Activated T-cell treated with anti-CD3 and anti-CD28 coated beads for 1 hour (primary cell): ENCODE measurements at places on chromosomes 11 and 22.

- DNase-seq: no peak
Observed at GRCh38 chr22:20590477-20591294, 83.3 kb downstream of the MED15 start.

DNA sequence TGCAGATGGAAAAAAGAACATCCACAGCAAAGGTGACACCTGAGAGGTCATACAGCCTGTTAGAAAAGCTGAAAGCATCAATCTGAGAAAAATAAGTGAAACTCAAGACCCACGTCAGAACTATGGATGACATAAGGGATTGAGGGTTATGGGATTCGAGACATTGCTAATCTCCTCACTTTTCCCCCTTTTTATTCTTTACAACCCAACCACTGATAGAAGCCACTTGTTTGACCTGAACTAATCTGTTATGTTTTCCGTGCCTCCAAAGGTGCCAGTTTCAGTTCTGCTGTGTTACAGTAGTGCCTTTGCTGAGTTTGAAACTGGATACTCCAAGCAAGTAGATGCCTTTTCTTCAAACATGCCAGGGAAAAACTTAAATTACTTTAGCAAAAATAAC lies 16.9 kb upstream of the SESN3 start:
- no peak for DNase-seq

DNA sequence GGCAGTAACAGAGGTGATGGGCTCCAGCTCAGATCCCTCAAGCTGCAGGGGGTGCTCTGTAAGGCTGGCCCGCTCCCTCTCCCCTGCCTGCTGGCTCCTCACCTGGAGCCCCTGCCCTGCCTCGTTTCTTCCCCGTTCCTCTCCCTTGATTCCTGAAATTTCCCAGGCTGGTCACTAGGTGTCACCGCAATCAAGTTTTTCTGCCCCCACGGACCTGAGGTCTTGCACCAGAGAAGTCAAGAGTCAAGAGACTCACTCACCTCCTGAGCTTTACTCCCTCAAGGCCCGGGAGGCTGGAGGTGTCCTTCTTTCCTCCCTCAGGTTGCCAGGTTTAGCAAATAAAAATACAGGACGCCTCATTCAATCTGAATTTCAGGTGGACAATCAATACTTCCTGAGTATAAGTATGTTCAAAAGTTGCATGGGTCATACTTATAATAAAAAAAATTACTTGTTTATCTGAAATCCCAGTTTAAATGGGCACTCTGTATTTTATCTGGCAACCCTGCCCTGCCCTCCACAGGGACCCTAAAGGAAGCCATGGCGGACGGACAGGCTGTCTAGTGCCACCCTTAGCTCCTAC lies 69.2 kb downstream of the SCUBE1 start:
- no peak for DNase-seq

DNA sequence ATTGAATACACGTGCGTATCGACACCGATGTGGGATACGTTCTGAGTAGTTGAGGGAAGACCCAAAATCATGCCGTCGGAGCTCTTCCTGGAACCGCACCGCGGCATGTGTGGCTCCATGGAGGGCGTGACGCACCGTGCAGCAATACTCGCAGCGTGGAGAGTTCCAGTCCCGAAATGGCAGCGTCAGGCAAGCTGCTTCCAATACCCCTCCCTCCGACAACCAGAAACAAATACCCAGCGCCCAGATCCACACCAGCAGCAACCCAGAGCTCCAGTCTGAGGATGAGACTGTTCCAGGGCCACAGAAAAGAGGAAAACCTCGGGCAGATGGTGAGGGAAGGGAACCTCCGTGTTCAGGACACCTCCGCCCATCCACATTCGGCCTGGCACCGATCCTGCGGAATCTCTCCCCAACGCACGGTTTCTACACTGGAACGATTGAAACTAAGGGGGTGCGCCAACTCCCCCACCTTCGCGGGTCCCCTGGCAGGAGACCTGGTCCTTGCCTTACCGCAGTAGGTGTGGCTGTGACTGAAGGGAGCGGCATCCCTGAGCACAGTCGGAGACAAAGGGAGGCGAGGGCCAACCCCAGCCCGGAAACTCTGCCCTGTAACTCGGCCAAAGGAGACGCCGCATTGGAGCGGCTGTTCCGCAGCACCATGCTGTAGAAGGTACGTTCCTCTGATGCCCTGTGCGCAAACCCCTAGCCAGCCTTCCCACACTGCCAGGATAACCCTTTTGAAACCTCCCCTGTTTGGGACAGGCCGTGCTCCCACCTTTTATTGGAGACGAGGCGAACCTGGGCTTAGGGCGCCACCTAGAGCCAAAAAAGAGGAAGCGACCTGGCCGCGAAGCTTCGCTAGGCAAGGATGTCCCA lies 28.2 kb downstream of the DBX1 start:
- peak; percentile 7 for DNase-seq

DNA sequence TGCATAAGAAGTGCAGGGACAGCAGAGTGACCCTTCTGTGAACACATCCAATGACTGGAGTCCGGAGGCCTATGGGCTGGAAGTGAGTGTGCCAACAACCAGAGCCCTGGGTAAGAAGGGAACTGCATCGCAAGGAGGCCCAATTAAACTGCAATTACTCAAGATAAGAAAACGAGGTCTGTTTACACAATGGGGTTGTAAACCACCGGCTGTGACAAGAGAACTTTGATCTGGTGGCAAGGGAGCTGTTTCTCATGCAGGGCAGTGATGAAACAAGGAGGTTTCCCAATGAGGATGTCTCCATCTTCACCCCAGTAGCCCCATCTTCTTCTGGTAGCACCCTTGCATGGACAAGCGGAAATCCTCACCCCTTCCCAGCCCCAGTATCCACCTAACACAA lies 21.5 kb downstream of the ETS1 start:
- no peak for DNase-seq

DNA sequence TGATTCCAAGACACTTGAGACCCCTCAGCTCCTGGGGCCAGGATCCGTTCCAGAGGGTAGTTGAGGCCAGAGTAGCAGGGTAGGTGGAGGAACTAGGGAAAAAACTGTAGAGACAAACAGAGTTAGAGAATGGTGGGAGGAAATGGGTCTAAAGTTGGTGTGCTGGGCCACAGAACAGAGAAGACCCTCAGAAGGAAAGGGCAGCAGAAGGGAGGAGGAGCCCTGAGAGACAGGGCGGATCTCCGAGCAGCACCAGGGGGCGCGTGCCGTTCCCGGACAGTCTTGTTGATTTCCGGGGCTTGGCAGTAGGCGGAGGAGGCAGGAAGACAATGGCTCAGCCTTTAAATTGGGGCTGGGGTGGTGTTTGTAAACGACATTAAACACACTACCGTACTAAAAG lies 2.4 kb upstream of the CECR2 start:
- DNase-seq: no peak

GRCh38 chr22:18103527-18104269 lies 6.9 kb upstream of the TUBA8 start:
- DNase-seq: no peak

- DNase-seq: no peak
Observed at GRCh38 chr11:86303257-86303656, 1.2 kb downstream of the HIKESHI start.

GRCh38 chr11:73310661-73311393 lies 2.8 kb downstream of the ARHGEF17 start:
- no peak for DNase-seq

GRCh38 chr22:39144101-39144767 lies 8.2 kb downstream of the CBX7 start:
- DNase-seq: peak; percentile 36

DNA sequence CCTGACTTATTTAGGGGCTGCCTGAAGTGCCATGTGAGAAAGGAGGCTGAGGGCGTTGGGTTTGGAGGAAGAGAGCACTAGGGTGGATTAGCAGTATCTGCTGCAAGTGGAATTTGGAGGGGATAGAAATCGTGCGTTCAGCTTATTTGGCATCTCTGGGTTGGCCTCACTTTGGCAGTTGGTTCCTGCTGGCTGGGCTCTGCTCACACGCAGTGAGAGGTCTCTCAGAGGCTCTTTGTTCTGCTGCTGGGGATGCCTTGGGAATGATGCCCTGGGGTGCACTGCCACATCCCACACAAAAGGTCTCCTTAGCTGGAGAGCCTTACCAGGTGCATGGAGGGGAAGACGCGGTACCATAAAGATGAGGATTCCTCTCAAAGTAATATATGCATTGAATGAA lies 17.7 kb upstream of the MICAL2 start:
- DNase-seq: no peak

DNA sequence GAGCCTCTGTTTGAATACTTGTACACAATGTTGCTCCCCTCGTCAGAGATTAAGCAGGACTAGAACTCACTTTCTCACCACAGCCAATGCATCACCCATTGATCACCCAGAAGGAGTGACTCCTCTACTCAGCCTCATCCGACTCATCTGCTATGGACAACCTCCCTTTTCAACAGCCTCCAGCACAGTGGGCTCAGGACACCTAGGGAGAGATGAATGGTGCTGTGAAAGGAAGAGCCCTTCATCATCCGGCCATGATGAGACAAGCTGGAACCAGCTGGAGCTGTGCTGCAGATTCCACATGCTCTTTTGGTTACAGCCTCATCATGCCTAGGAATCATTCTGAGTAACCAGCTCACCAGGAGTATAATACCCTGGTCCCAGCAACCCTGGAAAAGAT lies 15.5 kb downstream of the C11orf91 start:
- no peak for DNase-seq

GRCh38 chr11:927871-928270 lies 2.2 kb downstream of the AP2A2 start:
- no peak for DNase-seq

GRCh38 chr11:94673951-94674491 lies 94.1 kb upstream of the AMOTL1 start:
- DNase-seq: no peak

- no peak for DNase-seq
Observed at GRCh38 chr22:44205516-44206329, 25.0 kb downstream of the PARVG start.

GRCh38 chr22:46857885-46858143 lies 95.4 kb downstream of the TBC1D22A start:
- DNase-seq: no peak

DNA sequence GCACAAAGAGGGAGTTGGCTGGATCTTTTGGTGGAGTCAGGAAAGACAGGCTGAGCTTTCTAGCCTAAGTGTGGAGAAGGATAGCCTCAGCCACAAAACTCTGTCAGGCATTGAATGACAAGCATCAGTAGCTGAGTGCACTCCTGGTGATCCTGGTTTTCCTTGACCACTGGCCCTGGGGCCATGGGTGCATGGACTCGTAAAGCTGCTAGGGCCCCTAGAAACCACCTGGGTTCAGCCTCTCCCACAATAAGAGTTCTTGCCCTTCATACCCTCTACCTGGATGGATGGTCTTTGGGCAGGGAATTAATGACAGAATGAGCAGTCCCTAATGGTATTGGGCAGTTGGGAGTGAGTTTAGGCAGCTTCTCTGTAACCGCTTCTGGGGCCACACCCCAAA lies 22.9 kb downstream of the TUB start:
- no peak for DNase-seq

- no peak for DNase-seq
Observed at GRCh38 chr11:111012491-111012890, 233.0 kb upstream of the POU2AF2 start.

DNA sequence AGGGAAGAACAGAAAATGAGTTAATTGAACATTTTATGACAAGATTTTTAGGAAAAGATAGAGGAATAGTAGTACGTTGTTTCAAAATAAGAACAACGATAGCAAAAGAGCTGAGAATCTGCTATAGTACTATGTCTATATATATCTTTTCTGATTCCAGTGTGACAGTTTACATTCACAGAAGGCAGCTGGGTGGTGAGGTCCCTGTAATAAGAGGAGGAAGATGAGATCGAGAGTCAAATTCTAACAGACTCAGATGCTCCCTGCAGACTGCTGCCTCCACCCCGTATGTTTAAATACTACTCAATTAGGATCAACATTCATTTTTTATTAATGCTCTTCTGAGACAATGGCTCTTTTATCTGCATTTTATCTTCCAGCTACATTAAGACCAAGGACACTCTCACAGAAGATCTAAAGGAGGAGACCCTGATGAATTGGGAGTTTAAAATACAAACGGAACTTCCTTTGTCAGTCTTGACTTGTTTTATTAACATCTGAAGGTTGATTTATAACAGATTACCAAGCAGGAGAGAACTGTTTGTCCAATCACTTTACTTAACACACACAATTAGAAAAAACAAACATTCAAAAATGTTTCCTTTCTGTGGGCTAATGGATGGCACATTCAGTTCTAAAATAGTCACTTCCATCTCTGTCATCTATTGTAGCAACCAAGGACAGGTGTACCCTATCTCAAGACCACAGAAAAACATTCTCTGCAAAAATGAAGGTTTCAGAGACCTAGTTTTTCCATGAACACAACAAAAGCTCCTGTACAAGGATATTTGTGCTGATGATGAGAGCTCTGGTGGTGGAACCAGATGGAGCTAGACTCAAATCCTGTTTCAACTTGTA lies 240.2 kb downstream of the CADM1 start:
- no peak for DNase-seq

- DNase-seq: no peak
Observed at GRCh38 chr22:27868732-27869282, 50.2 kb downstream of the PITPNB start.

- no peak for DNase-seq
Observed at GRCh38 chr11:25899617-25900160, 432.2 kb upstream of the ANO3 start.

GRCh38 chr11:3037040-3037944 lies 19.9 kb downstream of the CARS1 start:
- no peak for DNase-seq

DNA sequence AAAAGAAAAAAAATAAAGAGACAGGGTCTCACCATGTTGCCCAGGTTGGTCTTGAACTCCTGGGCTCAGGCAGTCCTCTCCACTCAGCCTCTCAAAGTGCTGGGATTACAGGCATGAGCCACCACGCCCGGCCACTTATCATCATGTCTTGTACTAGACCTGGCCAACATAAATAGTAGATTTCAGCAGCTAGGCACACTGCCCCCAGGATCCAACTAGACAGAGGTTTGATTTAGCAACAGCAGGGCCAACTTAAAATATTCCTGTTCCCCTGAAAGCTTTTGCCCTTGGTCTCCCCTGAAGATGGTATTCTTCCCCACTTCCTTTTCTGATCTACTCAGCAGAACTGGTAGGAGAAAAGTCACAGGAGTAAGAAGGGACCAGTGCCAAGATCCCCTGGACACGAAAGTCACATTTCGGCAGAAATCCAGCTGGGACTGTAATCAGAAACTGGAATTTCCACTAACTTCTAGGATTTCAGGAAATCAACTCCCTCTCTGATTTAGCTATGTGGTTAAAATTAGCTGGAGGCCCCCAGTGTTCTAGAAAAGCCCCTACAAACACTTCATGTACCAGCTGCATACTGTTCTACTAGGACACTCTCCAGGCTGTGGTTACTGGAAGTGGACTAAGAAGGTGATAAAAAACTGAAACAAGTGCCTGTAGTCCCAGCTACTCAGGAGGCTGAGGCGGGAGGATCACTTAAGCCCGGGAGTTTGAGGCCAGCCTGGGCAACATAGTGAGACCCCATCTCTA lies 8.9 kb upstream of the PPP2R1B start:
- DNase-seq: no peak

- no peak for DNase-seq
Observed at GRCh38 chr11:96869207-96869606, 479.4 kb downstream of the JRKL start.

DNA sequence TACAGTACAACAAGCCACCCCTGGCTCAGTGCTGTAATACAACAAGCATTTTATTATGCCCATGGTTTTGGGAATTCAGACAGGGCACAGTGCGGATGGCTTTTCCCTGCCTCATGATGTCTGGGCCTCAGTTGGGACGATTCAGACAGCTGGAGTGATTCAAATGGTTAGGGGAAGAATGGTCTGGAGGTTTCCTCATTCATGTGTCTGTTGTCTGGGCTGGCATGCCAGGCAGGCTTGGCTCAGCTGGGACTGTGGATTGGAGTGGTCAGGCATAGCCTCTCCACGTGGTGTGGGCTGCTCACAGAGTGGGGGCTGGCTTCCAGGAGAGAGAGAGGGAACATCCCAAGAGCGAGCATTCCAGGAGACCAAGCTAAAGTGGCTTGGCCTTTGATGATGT lies 164.4 kb downstream of the C11orf91 start:
- DNase-seq: no peak
